ENCODE measurements at places on chromosomes 3 and 15.

- no peak for DNase-seq
These were observed 421.3 kb downstream of the PYDC2 start for GRCh38 chr3:191882289-191882688.

DNA sequence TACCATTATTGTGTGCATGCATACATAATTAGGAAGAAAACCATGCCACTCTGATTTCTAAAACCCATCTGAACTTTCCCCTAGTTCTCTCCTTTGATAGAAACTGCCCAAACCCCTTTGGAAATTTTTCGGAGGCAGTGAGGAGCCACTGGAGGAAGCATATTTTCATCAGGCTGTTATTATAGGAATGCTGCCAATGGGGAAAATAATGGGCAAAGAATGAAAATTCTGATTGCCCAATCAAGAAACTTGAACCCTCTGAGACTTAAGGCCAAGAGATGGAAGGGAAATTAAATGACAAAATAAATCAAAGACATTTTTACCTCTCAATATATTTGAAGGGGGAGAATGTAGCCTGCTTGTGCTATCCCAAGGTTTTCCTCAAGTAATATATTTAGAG is 376.0 kb upstream of the PDZRN3 start:
- DNase-seq: no peak

DNA sequence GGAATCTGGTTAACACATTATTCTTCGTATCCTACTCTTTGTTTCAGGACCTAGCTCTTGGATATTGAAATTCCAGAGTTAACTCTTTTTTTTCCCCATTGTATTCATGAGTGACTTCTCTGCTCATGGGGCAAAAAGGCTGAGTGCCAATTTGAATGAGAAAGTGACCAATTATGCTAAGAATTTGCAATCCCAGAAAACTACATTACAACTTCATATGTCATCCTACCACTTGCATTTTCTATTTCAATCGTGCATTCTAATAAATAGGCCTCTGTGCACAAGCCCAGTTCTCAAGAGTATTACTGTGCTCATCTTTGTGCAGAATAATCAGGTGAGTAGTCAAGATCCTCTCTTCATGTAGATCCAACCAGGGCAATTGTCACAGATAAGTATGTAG is 537.8 kb downstream of the OTOL1 start:
- no peak for DNase-seq

DNA sequence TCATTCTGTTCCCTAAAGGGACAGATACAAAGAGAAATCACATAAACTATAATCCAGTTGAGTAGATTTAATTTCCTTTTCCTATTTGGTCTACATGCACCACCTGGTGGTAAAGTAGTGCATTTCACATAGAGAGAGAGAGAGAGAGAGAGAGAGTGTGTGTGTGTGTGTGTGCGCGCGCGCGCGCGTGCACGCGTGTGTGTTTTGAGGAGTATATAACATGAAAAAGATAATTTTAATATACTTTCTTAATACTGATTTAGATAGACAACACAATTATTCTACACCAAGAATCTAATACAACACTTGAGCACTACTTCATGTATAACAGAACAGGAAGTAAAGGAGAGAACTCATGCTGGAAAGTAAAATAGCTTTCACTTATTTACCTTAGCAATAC is 1.1 kb upstream of the FGF7 start:
- no peak for DNase-seq

DNA sequence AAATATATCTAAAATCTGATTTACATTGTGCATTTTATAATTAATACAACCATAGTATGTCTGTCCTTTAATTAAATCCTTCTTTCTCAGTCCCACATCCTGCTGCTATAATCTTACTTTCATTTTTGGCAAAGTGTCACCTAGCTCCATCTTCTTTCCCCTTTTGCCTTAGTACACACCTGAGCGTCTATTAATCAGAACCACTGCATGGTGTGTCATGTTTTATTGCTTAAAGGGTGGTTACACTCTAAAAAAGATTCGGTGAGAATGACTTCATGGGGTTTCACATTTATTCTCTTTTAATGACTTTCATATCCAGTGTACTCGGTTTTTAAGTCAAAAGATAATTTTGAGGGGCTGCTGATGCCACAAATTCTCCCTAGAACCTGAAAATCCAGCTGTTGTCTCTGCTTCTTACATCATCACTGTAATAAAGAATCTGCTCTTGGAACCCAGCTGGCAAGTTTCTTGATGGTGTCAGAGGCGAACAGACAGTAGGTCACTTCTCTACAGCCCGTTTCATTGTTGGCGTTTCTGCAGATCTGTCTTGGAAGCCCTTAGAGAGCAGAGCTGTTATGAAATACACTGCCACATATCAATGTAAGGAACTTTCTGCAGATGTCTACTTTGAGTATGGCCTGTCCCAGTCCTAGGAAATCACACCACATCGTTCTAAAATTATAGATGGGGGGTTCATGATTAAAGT is 99.7 kb downstream of the TIGIT start:
- no peak for DNase-seq

DNA sequence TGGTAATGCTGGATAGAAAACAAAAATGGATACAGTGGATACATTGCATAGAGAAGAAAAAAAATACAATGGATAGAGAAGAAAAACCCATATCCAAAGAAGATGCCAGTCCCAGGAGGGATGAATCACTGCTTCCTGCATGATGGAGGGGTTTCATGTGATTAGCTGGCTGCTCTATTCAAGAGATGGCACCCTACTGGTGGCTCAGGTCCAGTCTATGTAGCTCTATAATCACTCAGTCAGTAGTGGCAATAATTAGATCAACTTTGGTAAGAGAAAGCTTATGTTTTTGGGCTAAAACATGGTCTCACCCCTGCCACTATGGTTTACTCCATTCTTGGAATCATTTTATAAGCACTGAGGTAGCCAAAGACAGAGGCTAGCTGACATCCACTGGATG is 33.7 kb upstream of the NOX5 start:
- DNase-seq: no peak

DNA sequence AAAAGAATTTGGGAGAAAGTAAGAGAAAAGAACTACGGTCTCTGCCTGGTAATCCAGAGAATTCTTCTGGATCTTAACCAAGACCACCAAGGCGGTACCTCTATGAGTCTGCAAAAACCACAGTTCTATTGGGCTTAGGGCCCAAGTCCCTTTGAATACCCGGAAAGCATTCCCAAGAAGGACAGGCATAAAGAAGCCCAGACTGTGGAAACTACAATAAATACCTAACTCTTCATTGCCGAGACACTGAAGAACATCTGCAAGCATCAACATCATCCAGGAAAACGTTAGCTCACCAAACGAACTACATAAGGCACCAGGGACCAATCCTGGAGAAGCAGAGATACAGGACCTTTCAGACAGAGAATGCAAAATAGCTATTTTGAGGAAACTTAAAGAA is 162.3 kb upstream of the TMC3 start:
- no peak for DNase-seq

DNA sequence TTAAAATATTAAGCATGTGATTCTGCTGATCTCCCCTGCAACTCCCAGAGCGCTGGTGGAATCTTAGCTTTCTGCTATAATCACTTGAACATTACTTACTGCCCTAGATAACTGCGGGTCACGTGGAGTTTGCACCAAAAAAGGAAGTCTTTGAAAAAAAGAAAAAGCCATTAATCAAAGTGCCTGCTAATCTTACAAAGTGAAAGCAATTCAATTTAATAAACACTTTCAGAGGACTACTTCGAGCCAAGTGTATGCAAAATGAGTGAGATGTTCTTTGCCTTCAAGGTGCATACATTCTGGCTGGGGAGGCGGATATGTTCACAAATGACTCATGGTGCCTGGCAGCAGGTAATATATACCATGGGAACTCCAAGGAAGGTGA is 109.9 kb upstream of the GAP43 start:
- DNase-seq: peak; percentile 19

- no peak for DNase-seq
These were observed 8.3 kb downstream of the CACNA1D start for GRCh38 chr3:53502737-53503136.

DNA sequence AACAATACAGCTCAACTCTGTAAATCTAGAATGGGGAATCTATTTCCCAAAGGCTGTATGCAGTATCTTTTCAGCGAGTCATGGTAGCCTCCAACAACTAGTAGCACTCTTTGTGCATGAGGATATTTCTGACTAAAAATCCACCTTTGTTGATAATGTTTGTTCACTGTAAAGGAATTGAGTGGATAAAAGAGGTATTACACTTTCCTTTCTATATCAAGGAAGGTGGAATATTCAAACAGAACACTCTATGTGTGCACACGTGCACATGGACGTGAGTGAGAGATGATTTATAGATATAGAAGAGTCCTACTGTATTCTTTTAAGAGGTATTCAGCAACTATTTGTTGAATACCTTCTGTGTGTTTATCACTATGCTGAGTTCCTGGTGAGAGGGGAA is 68.2 kb downstream of the CMSS1 start:
- DNase-seq: no peak

GRCh38 chr3:146072061-146072460 is 88.9 kb downstream of the PLOD2 start:
- no peak for DNase-seq

GRCh38 chr3:128321418-128321817 is 145.3 kb downstream of the DNAJB8 start:
- DNase-seq: no peak

DNA sequence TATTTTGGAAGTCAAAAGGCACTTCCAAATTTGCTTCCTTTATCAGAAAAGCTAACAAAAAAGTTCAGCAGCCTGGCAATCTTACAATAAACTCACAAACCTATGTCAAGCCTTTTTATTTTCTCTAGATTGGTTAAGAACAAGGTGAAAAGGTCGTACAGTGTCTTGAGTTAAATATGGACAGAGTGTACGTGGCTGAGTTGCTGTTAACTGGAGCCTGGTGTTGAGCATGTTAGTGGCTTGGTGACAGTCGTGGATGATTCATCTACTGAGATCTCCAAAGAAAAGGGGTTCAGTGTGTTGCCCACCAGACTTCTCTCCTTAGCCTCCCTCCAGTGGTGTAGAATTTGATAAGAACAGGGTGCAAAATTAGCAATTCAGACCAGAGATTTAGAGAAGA is 89.7 kb downstream of the SSR3 start:
- DNase-seq: no peak

GRCh38 chr3:122298239-122298638 is 26.8 kb upstream of the CSTA start:
- DNase-seq: no peak

DNA sequence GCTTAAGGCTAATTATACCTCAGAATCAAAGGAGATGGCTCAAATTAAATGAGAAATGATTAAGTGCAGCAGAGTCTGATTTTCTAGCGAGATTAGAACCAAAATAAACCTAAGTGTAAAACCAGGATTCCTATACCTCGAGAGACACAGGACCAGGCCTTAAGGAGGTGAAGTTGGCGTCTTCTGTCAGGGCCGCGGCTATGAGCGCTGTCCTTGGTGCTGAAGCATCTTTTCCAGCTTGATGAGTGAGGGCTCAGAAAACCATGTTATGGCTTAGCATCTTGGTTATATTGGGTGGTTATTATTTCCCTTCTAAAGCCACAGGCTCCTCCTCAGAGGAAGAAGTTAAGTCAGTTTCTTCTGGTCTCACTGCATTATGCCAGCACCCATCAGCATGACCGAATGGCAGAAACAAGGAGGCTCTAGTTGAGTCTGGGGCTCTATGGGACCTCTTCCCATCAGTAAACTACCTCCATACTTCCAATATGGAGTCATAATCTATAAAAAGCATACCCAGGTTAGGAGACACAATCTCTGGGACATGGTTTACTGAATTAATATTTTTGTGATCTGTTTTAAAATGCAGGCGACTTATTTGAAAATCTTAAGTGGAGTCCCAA is 120.1 kb upstream of the NMNAT3 start:
- peak; percentile 61 for DNase-seq

- DNase-seq: no peak
These were observed 87.0 kb upstream of the TTBK2 start for GRCh38 chr15:43007551-43007950.

- no peak for DNase-seq
These were observed 63.8 kb downstream of the ATP1B3 start for GRCh38 chr3:141940194-141940776.

GRCh38 chr3:128188956-128189355 is 35.7 kb downstream of the EEFSEC start:
- DNase-seq: no peak

DNA sequence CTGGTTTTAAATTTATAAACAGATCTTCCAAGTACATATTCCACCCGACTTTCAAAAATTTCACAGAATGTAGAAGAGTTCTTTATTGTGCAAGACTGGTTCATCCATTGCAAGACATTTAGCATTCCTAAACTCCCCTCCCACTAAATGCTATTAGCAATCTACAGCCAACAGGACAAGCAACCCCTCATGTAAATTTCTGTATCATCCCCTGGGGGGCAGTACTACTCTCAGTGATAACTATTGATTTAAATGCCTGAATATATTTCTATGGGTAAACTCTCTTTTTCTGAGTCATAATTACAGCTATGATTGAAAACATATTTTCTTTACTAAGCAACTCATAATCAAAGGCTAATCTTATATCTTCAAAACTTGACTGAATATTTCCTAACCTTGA is 10.7 kb upstream of the SLC15A2 start:
- no peak for DNase-seq

DNA sequence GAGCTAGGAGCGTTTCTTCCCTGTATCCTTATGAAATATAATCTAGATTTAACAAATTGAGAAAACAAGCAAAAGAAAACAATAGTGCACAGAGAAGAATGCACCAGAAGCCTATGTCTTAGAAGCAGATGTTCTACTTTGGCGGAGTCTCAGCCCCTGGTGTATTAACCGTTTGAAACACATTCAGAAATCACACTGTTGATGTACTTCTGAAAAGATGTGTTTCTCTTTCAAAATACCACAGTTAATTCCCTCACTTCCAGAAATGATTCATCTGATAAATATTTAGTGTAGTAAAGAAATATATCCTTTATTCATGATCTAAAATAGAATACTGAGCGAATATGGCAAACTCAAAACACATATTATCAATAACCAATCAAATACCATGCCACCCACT is 77.7 kb downstream of the CBLB start:
- DNase-seq: no peak

DNA sequence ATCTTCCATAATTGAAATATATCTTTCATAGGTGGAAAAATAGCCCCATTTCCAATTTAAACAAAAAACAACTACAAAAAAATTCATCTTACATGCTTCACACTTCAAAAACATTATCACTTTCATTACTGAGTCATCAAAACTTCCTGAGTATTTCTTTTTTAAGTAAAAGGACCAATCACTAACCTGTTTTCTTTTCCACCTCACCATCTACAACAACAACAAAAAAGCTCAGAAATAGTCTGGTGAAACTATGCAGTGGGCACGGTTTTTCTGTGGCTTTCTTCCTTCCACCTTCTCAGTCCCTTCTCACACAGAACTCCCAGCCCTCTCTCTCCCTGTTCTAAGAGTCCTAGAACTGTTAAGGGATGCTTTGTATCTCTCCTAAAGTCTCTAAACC is 20.3 kb upstream of the TNIK start:
- DNase-seq: no peak
